ENCODE measurements at places on chromosomes 6 and 20.

DNA sequence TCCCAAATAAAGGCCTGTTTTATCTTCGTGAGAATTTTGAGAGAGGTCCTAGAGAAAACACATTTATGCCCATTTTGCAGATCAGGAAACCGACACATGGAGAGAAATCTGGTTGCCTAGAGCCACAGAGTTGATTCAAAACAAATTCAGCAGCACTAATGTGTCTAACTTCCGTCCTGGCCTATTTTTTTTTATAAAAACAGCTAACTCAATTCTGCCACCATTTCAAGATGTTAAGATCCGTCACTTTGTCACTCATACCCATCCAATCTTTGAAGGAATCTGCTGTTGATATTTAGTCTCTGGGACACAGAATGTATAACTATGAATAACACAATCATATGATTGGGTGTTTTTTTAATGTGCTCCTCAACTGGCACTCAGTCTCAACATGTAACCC lies 611.1 kb upstream of the ARID1B start:
- DNase-seq = no peak

DNA sequence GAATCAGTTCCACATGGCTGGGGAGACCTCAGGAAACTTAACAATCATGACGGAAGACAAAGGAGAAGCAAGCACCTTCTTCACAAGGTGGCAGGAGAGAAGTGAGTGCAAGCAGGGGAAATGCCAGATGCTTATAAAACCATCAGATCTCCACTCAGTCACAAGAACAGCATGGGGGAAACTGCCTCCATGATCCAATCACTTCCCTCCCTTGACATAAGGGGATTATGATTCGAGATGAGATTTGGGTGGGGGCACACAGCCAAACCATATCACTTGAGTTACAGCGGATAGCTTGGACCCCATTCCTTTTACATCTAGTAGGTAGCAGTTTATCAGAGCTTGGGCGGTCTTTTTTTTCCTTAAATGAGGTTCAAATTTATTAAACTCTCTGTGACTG lies 19.1 kb downstream of the AFDN start:
- DNase-seq = no peak

- no peak for DNase-seq
These were observed 51.9 kb downstream of the KIZ start for GRCh38 chr20:21177767-21178166.

GRCh38 chr20:11686195-11686594 lies 231.5 kb upstream of the BTBD3 start:
- DNase-seq = no peak

GRCh38 chr6:150987371-150987828 lies 121.9 kb downstream of the MTHFD1L start:
- DNase-seq = no peak

DNA sequence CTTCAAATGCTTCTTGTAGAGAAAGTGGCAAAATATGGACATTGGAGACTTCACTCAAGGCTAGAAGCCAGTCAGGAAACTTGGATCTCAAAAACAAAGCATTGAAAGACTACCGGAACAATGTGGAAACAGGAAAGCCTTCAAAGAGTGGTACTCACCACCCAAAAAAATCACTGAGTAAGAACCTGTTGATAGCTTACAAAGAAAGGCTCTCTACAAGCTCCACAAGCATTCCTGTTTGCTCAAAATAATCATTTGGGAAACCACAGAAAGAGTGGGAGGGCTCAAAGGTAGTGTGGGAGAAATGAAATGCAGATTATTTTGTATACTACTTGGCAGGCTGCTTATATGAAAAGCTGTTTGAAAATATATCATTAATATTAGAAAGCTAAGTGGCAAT lies 9.5 kb upstream of the DST start:
- no peak for DNase-seq

DNA sequence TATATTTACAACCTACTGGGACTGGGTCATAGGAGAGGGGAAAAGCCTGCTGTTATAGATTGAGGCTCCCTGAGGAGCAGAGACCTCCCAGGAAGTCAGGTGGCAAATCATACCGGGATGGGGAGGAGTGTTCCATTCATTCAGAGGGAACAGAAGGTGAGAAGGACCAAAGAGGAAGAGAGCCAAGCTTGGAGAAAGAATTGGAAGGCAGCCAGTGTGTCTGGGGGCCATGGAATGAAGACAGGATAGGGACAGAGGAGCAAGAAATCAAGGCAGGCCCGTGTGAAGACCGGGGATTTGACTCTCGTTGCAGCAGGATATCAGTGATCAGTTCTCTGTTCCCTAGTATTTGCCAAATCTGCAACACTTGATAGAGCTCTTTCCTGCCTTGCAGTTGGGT lies 5.7 kb upstream of the ZNF217 start:
- DNase-seq = no peak

- DNase-seq = no peak
These were observed 16.7 kb upstream of the GCM1 start for GRCh38 chr6:53165293-53165692.

DNA sequence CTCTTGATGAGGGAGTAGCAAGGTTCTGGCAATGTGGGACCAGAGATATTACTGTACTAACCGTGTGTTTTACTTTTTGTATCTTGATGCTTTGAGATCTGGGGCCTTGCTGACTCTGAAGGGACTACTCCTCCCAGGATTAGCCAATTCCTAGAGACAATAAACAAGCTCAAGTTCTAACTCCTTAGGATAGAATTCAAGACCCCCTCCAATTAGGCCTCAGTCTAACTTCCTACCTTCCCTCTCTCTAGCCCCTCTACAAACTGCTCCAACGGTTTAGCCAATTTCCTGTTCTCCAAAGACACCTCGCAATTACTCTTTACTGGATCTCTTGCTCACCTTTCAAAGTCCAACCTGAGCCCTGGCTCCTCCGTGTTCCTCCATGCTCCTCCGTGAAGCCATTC lies 158.7 kb upstream of the JARID2 start:
- DNase-seq = no peak

DNA sequence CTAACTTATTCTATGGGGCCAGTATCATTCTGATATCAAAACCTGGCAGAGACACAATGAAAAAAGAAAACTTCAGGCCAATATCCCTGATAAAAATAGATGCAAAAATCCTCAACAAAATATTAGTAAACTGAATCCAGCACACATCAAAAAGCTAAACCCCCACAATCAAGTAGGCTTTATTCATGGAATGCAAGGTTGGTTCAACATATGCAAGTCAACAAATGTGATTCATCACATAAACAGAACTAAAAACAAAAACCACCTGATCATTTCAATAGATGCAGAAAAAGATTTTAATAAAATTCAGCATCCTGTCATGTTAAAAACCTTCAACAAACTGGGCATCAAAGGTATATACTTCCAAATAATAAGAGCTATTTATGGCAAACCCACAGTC lies 133.9 kb upstream of the SSTR4 start:
- DNase-seq = no peak

GRCh38 chr6:51996296-51996947 lies 91.0 kb downstream of the PKHD1 start:
- no peak for DNase-seq
